ENCODE measurements at places on chromosomes 12 and 14.
A peak's percentile ranks its signal among the peaks of the same experiment; 100 is the strongest.

DNA sequence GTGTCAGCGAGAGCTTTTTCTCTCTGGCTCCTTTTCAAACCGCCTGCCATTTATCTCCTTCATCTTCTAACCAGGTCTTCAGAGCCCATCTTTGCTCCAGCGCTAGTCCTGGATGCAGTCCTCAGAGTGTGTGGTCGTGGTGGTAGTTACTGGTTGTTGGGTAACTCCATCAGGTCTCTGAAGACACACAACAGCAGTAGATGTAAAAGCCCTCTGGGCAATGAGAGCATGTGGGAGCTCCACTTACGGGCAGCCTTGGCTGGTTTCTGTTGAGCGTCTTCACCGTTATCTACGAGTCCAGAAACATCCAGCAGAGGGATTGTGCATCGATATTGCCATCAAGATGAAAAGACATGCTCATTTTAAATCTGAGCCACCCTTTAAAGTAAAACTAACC, 61.2 kb downstream of the FBXL14 start:
- DNase-seq, result no peak

- DNase-seq, result no peak
Measured at GRCh38 chr12:56998981-56999380, 7.4 kb downstream of the ZBTB39 start.

DNA sequence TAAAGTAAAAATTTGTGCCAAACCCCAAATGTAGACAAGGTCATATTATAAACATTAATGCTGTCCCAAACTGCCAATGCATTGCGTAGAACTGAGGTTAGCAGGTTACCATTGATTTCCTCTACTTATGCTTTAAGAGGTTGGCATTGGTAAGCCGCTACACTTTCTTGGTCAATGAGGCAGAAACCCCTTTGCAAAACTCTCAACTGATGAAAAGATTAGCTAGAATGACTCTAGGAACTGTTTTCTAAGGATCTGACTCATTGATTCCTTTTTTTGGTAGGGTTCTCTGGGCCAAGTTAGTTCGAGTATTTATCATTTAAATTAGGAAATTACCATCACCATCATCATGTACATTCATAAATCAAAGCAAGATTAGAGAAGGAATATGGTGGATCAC, 44.6 kb downstream of the HMGA2 start:
- no peak for DNase-seq

GRCh38 chr12:92942905-92943304, 13.8 kb upstream of the EEA1 start:
- no peak for DNase-seq

GRCh38 chr14:41167040-41167439, 439.6 kb upstream of the LRFN5 start:
- peak; percentile 80 for DNase-seq
